ENCODE measurements at places on chromosomes 4 and X. TPM values are rescaled to one million over a fixed set of nuclear protein-coding genes. Genes with fewer than 3 reads are reported as not detected.

- no peak for DNase-seq
These were observed 11.6 kb downstream of the PGRMC1 start for GRCh38 chrX:119247702-119248101.

- DNase-seq: peak; percentile 63
These were observed 7.9 kb upstream of the GNRHR start for GRCh38 chr4:67762086-67762485.

DNA sequence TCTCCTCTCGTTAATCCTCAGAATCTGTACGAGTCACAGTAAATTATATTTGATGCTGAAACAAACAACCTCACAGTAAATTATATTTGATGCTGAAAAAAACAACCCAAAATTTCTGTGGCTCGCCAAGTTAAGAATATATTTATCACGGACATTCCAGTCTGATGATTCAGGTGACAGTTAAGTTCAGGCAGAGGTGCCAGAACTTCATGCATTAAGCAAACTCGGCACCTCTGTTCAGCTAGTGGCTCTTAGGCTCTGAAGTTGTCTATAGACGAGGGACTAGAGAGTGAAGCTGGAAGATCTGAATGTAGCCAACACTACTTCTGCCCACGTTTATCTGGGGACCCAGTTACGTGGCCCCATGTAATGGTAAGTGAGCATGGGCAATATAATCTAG is 132.2 kb upstream of the AGA start:
- DNase-seq: peak; percentile 70

GRCh38 chrX:48958635-48959094 is 1.3 kb upstream of the OTUD5 start:
- DNase-seq: peak; percentile 79

GRCh38 chr4:23828779-23829178 is 61.1 kb downstream of the PPARGC1A start:
- DNase-seq: no peak

GRCh38 chr4:73740353-73740778 is at the start of gene CXCL8:
Gene CXCL8 (plus strand): TSS chr4:73740569. CDS start chr4:73740659, 90 bp downstream.
- peak; percentile 98 for DNase-seq

The ZNF81 gene
- total RNA-seq: 3.7 TPM

DNA sequence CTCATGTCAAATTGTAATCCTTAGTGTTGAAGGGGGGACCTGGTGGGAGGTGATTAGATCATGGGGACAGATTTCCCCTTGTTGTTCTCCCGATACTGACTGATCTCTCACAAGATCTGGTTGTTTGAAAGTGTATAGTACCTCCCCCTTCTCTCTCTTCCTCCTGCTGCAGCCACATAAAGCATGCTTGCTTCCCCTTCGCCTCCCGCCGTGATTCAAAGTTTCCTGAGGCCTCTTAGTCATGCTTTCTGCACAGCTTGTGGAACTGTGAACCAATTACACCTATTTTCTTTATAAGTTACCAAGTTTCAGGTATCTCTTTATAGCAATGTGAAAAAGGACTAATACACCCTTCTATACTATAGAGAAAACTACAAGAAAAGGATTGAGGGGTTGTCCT is 1170.5 kb upstream of the AGA start:
- peak; percentile 2 for DNase-seq

The NXF2 gene
- not detected for total RNA-seq

DNA sequence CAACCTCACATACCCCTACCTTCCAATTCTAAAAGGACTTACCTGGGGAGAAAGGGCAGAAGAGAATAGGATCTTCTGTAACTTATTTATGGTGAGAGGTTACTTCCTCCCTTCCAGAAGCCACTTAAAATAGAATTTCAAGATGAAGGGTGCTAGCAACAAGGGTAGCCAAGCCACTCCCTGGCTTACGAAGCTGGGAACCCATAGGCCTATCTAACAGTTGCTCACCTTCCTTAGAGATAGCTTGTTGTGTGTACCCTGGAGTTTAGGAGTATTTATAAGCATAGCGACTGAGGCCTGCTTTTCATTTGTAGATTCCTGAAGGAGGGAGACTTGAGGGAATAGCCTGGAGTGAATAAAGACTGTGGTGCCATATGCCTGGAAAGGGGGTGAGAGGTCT is 28.9 kb downstream of the XK start:
- no peak for DNase-seq

The PDZD4 gene
- 2.7 TPM for total RNA-seq

- no peak for DNase-seq
These were observed 1469.0 kb downstream of the PCDH7 start for GRCh38 chr4:32189130-32189529.

GRCh38 chr4:34412233-34412632 is 1832.1 kb downstream of the ARAP2 start:
- DNase-seq: no peak

DNA sequence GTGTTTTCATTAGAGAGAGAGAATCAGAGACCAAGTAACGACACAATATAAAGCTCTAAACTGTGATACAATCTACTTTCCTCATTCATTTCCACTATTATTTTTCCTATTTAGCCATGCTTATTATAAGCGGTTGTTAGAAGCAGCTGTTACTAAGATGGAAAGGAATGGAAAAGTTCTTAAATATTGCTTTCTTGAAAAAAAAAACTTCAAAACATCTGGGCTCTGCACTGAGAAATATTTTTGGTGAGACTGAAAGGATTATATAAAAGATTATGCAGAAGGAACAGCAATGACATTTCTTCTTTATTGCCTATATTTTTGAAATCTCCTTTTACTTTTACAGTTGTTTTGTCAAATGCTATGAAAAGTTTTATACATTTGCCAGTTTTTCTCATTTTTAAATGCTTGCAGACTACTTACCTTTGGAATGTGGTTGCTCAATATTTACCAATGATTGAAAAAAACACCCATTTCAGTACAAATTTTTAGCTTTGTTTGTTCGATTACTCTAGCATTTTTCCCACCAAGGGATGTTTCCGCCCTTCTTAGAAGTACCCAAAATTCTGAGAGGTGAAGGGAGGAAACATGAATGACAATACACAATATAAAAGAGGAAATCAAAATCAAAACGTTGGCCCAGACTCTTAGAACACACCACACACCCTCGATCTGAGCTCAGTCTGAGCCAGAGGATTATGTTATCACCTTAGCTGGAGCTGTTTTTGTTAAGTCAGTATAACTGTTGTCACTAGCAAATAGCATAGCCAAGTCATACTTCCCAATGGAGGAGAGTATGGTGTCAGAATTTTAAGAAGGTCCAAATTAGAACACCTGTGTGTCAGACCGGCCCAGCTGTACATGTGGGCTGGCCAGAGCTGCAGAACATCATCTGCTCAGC is 18.4 kb downstream of the DKK2 start:
- no peak for DNase-seq

DNA sequence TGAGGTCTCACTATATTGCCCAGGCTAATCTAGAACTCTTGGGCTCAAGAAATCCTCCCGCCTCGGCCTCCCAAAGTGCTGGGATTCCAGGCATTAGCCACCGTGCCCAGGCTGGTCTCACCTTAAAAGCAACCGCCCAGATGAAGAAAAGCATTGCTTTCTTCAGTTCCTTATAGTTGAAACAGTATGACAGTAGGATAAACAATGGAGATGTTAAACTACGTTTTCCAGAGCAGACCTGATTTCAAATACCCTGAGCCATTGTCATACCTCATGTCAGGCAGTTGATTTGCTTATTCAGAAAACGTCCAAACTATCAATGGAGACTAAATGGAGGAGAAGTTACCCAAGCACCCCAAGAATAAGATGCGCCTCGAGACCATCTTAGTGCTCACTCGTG is 26.3 kb upstream of the TMEM131L start:
- no peak for DNase-seq

GRCh38 chr4:10500776-10501175 is 43.5 kb upstream of the ZNF518B start:
- DNase-seq: peak; percentile 44

The GLRA2 gene
- not detected for total RNA-seq
